ENCODE measurements at places on chromosomes 16 and 17. TPM values are rescaled to one million over a fixed set of nuclear protein-coding genes. Genes with fewer than 3 reads are reported as not detected.

DNA sequence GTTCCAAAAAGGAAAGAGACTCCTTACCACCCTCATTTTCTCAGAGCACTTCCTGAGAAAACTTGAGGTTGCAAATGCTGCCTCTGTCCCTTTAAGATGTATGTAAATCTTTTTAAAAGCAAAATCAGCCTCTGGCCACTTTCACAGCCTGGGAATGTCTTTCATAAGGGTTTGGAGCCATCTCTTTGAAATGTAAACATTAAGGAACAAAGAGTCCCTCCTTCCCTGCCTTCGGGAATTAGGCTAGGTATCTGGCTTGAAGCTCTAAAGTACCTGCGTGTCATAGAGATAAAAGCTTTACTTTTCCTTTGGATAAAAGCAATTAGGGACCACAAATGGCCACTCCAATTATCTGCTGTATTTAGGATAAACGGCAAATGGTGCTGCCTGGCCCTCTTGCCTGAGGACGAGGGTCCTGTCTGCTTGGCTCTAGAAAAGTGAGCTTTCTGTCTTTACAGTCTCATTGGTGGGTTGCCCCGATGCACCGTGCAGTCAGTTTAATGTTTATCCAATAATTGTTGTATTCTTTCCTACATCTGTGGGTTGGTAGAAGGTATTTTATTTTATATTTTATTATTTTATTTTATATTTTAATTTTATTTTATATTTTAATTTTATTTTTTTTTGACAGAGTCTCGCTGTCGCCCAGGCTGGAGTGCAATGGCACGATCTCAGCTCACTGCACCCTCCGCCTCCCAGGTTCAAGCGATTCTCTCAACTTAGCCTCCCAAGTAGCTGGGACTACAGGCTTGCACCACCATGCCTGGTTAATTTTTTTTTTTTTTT, 23.9 kb downstream of the NLRC3 start:
- no peak for DNase-seq

- no peak for DNase-seq
Measured at GRCh38 chr17:73550556-73550955, 93.7 kb downstream of the SDK2 start.

GRCh38 chr17:73474370-73474988, 162.7 kb upstream of the CDC42EP4 start:
- DNase-seq = peak; percentile 56

The SPATA22 gene
- total RNA-seq = not detected

The CCL4 gene
- not detected for total RNA-seq

The KLHL10 gene
- 0.05 TPM for total RNA-seq
